ENCODE measurements at places on chromosomes 1 and 21. TPM values are rescaled to one million over a fixed set of nuclear protein-coding genes. Genes with fewer than 3 reads are reported as not detected.

DNA sequence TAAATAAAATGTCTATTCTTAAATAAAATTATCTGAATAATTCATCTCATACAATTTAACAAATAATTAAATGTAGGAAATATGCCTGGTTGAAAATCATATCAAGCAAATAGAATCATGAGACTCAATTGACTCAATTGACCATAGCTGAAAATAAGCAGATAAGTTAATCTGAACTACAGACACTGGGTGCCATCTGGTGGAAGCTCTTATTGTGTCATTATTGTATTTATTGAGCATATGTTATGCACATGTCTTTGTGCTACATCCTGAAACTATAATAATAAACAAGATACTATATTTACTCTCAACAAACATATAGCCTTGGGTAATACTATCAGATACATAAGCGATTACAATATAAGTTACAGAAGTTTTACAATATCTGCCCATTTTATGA is 41.0 kb downstream of the BRINP3 start:
- no peak for DNase-seq

GRCh38 chr1:51690285-51690961 is 73.5 kb downstream of the OSBPL9 start:
- DNase-seq, result no peak

DNA sequence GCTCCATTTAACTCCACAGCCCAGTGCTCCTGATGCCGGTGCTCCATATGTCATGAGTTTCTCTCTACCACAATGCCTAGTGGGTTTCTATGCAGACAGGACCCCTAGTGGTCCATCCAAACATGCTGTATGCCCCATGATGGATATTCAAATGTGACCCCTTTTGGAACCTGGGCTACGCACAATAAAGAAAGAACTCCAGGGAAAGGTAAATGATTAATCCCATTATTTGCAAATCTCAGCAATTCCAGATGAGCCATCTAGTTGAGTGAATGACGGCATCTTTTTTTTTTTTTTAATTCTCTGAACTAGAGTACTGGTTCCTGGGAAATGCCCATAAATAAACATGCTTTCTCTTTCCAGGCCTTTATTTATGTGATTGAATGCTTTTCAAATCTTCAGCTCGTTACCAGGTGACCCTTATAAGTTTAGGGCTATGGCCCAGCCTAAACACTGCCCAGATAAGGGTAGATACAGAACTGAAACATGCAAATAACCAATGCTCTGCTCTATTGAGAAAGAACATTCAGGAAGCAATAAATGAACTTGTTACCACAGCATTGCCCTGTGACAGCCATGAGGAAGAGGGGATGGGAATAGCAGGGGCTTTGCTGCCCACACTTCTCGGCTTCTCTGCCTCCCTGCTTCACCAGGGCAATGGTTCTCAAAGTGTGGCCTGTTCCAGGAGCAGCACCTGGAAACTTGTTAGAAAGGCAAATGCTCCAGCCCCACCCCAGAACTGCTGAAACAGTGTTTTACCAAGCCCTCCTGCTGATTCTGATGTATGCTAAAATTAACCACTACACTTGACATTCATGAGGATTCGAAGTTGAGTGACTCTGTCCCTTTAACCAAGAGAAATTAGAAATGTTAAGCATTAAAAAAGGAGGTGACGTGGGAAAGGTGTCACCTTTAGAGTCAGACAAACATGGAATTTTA is 151.7 kb downstream of the SEC16B start:
- DNase-seq, result no peak

GRCh38 chr1:159941141-159941540 is 4.3 kb downstream of the IGSF9 start:
- no peak for DNase-seq

DNA sequence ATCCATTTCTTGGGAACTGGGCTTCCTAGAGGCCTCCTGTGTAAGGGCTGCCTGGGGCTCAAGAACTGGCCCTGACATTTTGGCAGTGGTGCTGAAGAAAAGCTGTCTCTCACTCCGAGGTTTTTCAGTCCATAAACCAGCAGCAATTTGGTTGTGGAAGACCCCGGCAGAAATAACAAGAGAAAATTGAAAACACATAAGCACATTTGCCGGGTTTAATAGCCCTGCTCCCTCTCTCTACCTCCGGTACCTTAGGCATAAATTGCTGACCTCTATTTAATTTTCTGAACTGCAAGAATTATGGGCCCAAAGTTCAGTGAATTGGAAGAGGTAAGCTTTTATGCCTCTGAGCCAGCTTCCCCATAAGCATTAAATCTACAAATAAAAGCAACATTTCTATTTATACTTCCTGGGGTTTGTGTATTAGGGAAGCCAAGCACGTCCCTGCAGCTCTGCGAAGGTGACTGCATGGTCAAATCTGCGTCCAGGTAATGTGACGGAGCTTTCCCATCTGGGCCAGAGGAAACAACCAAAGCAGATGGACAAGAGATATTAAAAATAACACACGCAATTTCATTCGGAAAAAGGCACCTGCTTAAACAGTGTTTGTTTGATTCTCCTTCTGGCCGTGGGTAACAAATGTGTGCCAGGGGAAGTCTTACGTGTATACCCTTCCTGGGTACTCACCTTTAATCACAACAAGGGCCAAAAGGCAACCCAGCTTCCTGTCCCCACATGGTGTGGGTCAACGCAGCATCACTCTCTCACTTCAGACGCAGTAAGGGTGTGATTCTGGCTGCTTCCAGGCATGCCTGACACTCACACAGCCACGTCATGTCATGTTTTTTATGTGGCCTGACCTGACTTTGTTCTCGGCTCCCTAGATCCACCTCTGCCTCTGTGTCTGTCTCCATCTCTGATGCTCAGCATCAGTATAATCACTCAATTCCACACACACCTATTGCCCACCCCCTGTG is 69.2 kb downstream of the PAPPA2 start:
- DNase-seq, result no peak

- peak; percentile 37 for DNase-seq
These were observed 9.0 kb downstream of the IFNAR2 start for GRCh38 chr21:33238565-33239255.

DNA sequence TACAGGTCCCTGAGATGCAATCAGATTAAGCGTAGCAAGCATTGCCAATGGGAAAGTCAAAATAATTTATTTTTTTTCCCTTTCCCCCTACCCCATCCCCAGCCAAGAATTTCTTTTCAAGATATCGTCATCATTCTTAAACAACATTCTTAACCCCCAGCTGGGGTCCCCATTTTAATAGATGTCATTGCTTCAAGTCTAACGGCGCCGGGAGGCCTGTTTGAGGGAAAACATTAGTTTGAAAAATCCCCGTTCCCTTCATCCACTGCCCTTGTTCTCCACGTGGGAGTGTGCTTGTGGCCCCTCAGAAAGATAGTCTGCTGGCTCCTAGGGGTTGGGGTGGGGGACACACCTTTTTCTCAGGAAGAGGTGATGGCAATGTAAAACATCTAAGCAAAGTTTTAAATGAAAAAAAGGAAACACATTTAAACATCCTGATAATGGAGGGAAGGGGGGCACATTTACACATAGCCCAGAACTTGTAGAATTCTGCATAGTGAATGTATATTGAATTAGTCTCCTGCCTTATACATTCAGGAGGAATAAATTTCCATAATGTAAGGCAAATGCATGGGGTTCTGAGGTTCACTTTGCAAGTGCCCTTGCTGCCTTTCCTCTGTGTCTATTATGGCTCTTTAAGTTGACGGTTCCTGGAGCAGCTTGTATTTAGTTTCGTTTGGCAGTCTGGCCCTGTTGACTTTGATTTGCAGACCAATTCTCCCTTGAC is 6.8 kb downstream of the TRNP1 start:
- DNase-seq, result no peak

DNA sequence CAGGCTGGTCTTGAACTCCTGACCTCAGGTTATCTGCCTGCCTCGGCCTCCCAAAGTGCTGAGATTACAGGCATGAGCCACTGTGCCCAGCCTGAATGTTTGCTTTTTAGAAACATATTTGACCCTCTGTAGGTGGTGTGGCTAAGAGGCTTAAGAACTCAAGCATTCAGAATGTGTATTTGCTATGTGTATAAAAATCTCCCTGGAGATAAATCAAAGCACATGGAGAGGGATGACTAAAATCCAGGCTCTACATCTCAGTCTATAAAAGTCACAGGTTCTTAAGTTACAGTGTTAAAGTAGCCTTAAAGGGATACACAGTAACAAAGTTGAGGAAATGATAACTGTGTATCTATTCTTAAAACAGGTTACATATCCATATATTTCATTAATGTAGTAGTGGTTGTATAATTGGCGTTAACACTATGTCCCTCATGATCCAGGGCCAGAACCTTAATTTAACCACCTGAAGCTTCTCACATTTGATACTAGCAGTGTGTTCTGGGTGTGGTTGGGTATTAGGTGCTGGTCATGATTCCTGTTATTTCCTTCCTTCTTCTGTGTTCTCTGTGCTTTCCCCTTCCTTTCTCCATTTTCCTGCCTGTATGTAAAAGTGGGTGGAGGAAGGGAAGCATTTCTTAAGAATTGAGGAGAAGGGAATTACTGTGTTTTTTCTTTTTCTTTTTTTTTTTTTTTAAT is 16.2 kb downstream of the GIPC2 start:
- no peak for DNase-seq

DNA sequence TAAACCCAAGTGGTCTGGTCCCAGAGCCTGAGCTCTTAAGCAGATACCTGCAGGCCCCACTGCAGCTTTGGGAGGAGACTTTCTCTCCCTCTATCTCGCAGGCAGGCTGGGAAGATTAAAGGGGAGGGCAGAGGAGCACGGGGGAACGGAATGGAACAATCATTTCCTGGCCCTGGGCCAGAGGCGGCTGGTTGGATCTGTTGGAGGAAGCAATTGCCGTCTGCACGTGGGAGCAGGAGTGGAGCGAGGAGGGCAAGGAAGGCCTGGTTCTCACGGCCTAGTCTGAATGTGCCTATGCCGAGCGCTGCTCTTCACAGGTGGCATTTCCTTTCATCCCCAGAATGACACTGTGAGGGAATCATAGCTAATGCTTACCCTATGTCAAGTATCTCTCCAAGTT is 23.7 kb downstream of the NKAIN1 start:
- no peak for DNase-seq

DNA sequence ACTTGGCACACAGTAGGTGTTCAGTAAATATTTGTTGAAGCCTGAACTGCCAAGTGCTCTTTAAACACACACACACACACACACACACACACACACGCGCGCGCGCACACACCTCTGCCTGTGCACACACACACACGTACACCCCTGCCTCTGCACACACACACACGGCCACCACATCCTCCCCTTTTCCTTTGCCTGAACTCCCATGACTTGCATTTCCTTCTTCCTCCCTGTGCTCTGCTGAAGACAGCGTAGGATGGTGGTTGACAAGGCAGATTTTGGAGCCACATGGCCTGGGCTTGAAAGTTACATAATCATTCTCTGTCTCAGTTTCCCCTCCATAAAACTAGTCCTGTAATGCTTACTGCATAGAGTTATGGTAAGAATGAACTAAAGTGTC is 712.3 kb downstream of the PTPRU start:
- no peak for DNase-seq

DNA sequence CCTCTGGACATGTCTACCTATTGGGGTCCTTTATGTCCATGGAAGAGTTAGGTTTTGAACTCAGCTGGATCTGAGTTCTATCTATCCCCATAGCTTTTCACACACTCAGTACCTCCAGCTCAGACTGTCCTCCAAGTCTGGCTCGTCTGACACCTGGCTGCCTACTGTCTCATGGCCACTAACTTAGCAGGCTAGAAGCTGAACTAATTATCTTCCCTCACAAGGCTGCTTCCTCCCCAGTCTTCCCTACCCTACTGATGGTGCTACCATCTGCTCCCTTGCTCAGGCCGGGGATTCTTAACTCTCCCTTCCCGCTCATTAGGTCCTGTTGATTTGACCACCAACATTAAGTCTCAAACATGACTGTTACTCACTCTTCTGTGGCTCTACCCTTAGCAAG is 13.4 kb downstream of the VANGL2 start:
- no peak for DNase-seq

- no peak for DNase-seq
These were observed 29.4 kb upstream of the MX1 start for GRCh38 chr21:41396558-41397075.

Gene PALMD
- not detected for total RNA-seq

Gene CFHR4
- total RNA-seq, result not detected

Gene FCN3
- not detected for total RNA-seq

Gene SYT2
- total RNA-seq, result not detected
